Right atrium auricular region (tissue), 2 donors: ENCODE measurements at places on chromosomes 5 and 9. TPM values are rescaled to one million over a fixed set of nuclear protein-coding genes. Genes with fewer than 3 reads are reported as not detected.

DNA sequence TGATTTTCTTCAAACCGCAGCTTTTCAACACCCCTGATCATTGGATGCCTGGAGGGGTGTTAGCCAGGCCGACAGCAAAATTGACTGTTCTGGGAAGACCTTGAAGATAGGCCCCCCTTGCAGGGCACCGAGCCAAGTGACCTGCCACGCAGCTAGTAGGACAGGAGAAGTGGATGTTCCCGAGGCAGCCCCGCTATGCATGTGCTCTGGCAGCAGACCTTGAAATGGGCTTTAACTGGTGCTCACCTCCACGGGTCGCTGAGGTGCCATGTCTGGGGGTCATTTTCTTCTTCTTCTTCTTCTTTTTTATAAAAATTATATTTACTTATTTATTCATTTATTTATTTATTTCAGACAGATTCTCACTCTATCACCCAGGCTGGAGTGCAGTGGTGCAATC, 12.6 kb downstream of the FGF18 start:
- DNase-seq = no peak

GRCh38 chr5:37789991-37790390, 49.9 kb downstream of the GDNF start:
- DNase-seq = no peak

GRCh38 chr5:55236800-55237199, 3.4 kb upstream of the CCNO start:
- DNase-seq = no peak

GRCh38 chr9:106861640-106862109, 1.3 kb upstream of the ZNF462 start:
- DNase-seq = no peak

- no peak for DNase-seq
Observed at GRCh38 chr9:91042541-91042940, 240.9 kb downstream of the SYK start.

DNA sequence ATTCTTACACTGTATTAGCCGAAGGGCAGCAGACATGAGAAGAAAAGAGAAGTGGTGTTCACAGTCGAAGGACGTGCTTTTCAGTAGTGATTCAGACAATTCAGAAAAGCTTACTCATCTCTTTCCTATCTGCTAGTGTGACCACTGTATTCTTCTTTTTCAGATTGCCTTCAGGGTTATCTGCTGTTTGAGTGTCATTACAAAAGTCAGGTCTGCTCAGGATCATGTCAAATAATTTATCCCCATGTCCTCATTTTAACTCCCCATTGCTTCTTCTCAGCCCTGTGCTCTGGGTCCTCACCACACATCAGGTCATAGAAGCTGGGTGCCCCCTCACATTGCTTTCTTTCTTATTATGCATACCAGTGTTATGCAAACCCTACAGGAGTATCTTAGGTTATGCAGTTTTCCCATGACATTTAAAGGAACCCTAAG, 394.0 kb downstream of the CETN3 start:
- no peak for DNase-seq

The ZNF483 gene
- 6.9 TPM for total RNA-seq

DNA sequence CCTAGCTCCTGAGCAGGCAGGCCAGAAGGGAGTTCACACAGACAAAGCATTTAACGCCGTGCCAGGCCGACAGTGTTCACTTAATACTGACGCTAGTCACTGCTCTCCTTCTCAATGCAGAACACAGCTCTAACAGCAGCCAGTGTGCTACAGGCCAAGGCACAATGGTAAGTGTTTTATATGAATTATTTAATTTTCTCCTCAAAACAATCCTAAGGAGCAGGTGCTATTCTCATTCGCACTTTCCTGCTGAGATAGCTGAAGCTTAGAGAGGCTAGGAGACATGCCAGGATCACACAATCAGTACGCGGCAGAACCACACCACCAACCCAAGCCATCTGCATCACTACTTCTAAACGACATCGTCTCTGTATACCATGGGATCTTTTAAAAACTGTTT, 170.7 kb downstream of the SPOCK1 start:
- DNase-seq = no peak

DNA sequence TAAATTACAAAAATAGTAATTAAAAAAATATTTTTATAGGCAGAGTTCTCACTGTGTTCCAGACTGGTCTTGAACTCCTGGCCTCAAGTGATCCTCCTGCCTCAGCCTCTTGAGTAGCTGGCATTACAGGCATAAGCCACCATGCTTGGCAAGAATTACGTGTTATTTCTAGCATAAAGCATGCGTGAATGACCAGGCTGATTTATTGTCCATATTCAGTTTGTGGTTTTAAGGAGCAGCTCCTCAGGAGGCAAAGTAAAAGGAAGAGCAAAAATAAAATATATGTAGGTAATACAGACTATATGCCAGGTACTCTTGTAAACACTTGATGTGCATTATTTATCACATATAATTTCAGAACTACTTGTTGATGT, 7.1 kb upstream of the CD180 start:
- DNase-seq = no peak

GRCh38 chr5:57698086-57698485, 215.5 kb upstream of the ACTBL2 start:
- no peak for DNase-seq

DNA sequence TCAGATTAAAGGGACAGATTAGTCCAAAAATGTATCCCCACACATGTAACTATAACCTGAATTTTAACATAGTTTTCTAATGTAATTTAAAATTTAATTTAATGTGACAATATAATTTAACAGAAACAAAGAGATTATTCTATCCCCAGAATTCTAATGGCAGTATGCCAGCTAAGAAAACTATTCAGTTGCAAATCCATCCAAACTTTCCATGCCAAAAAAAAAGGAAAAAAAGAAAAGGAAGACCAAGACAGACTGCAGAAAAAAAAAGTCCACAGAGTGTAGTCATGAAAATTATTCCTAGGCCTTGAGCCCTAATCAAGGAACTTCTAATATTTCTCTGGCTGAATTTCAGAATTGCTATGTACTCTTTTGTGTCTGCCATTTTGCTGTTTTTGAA, 217.6 kb downstream of the CDH18 start:
- DNase-seq = no peak

GRCh38 chr5:88818296-88818695, 64.7 kb downstream of the MEF2C start:
- DNase-seq = no peak

- no peak for DNase-seq
Observed at GRCh38 chr5:24767086-24767485, 122.3 kb upstream of the CDH10 start.

The CKS2 gene
- 10.6 TPM for total RNA-seq

GRCh38 chr9:69757996-69758675, 1.7 kb downstream of the PTAR1 start:
- DNase-seq = no peak

GRCh38 chr5:34749431-34749873, 89.5 kb upstream of the TTC23L start:
- no peak for DNase-seq

GRCh38 chr5:168877132-168877892, 298.1 kb upstream of the PANK3 start:
- no peak for DNase-seq

DNA sequence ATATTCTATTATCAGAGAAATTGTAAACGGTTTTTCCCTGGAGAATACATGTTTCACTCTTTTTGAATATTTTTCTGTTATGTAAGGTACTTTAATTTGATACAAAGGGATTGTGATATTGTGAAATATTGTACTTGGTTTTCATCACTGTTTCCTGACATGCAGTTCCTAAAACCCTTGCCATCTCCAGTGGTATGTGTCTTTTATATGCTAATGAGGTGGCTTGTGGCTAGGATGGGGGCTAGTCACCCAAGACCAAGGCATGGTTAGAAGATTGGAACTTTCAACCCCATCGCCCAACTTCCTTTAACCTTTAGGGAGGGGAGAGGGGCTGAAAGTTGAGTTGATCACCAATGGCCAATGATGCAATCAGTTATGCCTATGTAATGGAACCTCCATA, 160.6 kb downstream of the TAF11L14 start:
- DNase-seq = no peak

- no peak for DNase-seq
Observed at GRCh38 chr5:151601391-151601790, 10.3 kb upstream of the FAT2 start.

- DNase-seq = no peak
Observed at GRCh38 chr5:66718374-66719002, 122.3 kb downstream of the MAST4 start.

DNA sequence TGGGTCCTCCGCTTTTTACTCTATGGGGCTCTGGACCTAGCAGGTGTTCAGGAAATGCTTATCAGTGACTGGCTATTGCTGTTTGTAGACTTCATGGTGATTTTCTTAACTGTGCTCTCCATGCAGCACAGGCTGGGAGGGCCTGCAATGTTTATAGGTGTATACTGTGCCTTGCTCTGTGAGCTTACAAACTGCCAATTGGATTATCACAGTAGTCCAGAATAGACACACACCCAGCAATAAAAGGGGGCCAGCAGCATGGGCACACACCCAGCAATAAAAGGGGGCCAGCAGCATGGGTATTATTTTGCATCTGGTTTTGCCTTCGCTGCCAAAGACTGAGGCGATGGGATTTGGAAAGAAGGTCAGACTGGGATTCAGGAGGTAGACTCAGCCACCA, 100.0 kb downstream of the CRB2 start:
- no peak for DNase-seq

DNA sequence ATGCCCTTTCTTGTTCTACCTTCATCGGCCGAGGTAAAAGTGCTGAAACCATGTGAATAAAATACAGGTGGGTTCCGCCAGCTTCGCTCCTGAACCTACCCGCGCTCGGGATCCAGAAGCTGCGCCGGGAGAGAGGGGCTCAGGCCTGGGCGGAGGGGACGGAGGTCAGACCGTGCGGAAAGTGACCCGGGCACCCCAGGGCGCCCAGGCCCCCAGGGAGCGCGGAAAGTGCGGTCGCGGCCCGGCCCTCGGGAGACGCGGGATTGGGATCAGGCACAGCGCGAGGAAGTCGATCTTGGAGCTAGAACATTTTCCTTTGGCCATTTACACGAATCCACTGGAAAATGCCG, 329 bp downstream of the SYK start:
- no peak for DNase-seq

DNA sequence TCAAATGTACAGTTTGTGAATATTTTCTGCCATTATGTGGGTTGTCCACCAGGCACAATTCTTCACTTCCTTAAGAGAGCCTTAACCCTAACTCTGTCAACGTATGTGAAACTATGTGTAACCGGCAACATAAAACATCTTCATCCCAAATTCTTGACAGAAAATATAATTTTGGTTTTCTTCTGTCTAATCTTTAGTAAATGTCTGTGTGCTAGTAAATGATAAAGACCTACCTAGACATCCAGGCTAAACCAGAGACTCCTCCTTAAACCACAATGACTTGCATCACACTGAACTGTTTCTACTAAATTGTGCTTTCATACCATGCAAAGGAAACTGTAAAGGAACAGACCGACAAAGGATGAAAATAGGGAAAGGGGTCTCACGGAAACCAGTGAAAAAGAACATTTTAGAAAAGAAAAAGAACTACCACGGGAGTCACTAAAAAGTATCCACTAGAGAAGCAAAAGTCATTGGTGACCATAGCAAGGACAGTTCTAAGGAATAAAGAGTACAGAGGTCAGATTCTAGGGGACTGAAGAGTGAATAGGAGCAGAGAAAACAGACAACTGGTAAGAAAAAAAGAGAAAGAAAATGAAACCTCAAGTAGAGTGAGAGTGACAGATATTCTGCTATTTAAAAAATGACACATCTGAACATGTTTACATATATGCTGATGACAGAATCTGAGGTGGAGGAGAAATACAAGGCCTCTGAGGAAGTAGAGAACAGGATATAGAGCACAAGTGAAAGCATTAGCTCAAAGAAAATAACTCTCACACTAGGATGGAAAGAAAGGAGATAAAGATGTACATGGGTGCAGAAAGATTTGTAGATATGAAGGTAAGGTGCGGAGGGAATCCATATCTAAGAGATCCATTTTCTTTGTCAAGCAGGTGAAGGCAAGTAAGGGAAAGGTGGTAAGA, 49.4 kb downstream of the FNIP1 start:
- DNase-seq = no peak

The ANKDD1B gene
- not detected for total RNA-seq

GRCh38 chr9:70413464-70413798, 1.0 kb downstream of the KLF9 start:
- no peak for DNase-seq

The MYO10 gene
- total RNA-seq = 5.5 TPM

GRCh38 chr9:33256236-33256635, 8.3 kb downstream of the BAG1 start:
- no peak for DNase-seq

DNA sequence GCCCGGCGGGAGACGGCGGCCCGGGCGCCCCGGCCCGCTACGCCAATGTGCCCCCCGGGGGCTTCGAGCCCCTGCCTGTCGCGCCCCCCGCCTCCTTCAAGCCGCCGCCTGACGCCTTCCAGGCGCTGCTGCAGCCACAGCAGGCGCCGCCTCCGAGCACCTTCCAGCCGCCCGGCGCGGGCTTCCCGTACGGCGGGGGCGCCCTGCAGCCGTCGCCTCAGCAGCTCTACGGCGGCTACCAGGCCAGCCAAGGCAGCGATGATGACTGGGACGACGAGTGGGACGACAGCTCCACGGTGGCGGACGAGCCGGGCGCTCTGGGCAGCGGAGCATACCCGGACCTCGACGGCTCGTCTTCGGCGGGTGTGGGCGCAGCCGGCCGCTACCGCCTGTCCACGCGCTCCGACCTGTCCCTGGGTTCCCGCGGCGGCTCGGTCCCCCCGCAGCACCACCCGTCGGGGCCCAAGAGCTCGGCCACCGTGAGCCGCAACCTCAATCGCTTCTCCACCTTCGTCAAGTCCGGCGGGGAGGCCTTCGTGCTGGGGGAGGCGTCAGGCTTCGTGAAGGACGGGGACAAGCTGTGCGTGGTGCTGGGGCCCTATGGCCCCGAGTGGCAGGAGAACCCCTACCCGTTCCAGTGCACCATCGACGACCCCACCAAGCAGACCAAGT, 723 bp downstream of the SNX18 start:
- DNase-seq = no peak

The C9orf152 gene
- total RNA-seq = not detected

The FAM81B gene
- 3.5 TPM for total RNA-seq

DNA sequence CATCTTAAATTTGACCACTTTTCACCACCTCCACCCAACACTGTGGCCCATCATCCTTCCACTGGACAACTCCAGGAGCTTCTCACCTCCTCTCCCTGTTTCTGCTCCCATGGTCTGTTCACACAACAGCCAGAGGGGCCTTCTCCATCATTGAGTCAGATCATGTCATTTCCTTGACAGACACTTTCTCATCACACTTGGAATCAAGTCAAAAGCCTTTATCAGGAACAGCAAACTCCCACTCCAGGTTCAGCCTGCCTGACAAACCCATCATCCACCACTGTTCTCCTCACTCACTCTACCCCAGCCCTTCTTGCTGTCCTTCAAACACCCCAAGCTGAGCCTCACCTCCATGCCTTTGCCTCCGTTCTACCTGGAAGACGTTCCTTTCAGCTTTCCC, 78.4 kb upstream of the ADRA1B start:
- DNase-seq = no peak

GRCh38 chr9:74639112-74639511, 142.0 kb downstream of the RORB start:
- no peak for DNase-seq

DNA sequence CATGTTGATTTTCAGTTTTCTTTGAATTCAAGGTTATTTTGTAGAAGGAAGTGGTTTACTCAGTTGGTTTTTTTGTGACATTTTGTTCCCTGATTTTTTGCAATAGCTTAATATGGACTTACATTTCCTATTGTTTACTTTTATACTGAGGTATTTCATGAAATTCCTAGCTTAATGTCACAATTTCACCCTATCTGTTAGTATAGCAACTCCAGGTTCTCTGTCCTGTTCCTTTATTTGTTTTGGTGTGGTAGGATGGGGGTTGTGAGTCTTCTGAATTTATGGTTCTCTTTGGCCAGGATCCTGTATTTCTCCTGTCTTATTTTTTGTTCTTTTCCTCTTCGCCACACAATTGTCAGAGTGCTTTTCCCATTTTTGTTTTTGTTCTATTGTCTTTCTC, 523.4 kb upstream of the ARRDC3 start:
- no peak for DNase-seq
